ENCODE measurements at places on chromosomes 11 and 22.

- no peak for DNase-seq
Measured at GRCh38 chr11:120749395-120749794, 237.8 kb downstream of the GRIK4 start.

- DNase-seq: no peak
Measured at GRCh38 chr11:63609971-63610580, 4.2 kb downstream of the PLAAT3 start.

DNA sequence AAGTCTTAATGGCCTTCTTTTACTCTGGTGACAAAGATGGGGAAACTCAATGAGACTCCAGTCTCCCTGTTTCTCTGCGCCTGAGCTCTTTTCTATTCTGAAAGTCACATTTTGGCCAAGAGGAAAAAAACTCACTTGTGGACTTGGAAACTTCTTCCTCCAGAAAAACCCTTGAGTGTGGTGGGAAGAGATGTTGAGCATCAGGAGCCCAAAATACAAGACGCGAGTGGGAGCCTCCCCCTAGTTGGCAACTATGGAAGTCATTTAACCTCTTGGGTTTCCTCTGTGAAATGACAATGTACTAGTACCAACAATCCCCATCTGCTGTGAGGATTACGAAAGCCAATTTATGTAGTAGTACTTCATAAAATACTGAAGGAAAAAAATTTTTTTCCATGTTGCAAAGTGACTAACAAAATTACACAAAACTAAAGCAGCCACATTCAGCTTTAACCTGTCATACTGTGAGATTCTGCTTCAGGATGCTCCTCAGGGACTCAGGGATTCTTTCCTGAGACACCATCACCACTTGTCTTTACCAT is 524 bp upstream of the SLC25A17 start:
- no peak for DNase-seq

- no peak for DNase-seq
Measured at GRCh38 chr11:126519764-126520734, 164.6 kb downstream of the ST3GAL4 start.

DNA sequence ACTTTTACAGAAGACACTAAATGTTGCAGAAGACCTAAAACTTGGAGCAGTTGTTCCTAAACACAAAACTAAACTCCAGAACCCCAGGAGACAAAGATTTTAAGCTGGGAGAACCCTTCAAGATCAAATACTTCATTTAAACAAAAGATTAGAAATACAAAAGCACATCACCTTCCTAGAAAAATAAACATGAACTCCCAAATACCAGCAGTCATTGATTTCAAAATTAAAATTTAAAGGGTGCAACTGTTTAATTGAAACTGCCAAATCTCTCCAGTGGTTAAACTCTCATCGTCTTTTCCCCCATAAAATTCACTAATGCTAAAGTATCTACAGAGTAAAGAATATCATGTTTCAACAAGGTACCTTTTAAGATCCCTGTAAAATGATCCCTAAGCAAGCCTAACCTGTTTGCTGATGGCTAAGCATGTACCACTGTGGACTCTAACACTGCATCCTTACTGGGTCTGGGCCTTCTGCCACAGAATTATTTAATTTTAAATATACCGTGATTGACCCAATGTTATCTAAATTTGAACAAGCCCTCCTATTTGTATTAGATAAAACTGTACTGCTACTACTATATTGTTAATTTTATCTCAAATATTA is 53.7 kb upstream of the CCDC34 start:
- DNase-seq: no peak

DNA sequence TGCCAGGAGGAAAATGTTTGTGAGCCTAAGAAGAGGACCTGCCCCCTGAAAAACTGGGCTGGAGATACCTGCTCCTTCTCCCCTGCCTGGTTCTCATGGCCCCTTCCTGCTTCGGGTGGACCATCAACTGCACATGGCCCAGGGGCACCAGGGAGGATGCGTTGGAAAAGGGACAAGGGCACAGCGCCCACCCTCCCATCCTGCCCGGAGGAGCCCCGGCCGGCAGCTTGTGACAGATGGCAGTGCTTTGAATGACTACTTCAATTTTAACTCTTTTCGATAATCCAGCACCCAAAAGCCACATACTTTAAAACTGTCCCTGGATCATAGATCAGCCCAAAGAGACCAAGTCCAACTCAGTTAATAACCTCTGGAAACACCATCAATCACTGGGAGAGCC is 135.8 kb upstream of the NECTIN1 start:
- no peak for DNase-seq

DNA sequence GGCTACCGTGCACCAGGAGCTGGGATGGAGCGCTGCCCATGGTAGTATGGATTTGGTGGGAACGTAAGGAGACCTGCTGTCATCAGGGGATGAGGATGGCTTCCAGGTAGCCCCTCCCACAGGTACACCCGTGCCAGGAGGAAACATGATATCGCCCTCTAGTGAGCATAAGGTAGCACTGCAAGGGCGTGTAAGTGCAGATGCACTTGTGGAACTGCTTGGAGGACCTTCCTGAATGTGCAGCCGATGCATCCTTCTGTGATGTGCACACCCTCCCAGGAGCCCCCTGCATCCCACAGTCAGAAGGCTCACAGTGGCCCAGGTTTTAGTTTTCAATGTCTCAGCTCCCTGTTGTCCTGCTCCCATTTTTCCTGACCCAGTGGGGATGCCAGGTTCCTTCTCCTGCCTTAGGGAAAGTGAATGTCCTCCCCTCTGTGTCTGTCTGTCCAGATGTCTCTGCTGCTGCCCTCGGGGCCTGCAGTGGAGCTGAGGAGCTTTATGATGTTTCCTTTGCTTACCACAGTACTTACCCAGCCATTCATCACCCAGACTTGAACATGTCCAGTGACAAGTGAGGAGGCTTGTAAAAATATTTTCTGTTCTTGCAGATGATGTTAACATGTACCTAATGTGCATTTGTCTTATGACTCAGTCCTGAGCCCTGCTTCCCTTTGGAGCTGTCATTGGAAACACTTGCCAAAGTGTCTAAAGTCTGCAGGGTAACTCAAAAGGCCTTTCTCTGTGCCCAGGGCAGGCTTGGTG is 49.2 kb downstream of the DBX1 start:
- peak; percentile 48 for DNase-seq

DNA sequence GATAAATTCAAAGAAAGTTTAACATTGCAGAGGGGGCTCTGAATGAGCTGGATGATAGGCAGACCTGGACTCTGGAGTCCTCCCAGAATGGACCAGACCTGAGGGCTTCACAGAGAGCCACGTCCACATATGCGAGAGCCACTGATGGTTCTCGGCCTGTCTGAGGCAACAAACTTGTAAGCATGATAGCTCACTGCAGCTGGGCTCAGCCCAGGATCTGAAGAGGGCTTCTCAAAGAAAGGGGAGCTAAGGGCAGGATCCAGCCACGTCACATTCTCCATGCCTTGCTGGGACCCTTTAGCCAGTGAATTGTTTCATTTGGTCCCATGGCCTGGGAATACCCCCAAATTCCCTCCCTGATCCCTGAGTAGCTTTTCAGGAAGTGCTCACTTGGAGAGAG is 98.9 kb downstream of the ATXN10 start:
- no peak for DNase-seq

DNA sequence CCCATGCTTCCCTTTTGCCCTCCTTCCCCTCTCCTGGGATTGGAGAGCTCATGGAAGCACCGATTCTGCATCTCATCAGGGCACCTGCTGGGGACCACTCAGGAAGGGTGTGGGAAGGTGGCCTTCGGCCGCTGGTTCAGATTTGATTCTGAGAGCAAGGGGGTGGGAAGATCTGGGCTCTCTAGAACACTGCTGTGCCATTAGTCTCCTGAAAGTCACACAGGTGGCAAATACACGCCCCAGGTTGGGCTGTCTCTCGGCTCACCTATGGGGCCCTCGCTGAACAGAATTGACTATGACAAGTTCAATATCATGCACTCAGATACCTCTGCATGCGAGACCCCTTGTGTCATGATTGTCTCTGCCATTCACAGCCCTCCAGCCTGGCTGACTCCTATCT is 12.8 kb upstream of the APOBEC3A start:
- DNase-seq: no peak

- no peak for DNase-seq
Measured at GRCh38 chr11:34816698-34817213, 99.4 kb downstream of the APIP start.

GRCh38 chr11:61897387-61898246 is 6.3 kb upstream of the FADS3 start:
- peak; percentile 80 for DNase-seq

DNA sequence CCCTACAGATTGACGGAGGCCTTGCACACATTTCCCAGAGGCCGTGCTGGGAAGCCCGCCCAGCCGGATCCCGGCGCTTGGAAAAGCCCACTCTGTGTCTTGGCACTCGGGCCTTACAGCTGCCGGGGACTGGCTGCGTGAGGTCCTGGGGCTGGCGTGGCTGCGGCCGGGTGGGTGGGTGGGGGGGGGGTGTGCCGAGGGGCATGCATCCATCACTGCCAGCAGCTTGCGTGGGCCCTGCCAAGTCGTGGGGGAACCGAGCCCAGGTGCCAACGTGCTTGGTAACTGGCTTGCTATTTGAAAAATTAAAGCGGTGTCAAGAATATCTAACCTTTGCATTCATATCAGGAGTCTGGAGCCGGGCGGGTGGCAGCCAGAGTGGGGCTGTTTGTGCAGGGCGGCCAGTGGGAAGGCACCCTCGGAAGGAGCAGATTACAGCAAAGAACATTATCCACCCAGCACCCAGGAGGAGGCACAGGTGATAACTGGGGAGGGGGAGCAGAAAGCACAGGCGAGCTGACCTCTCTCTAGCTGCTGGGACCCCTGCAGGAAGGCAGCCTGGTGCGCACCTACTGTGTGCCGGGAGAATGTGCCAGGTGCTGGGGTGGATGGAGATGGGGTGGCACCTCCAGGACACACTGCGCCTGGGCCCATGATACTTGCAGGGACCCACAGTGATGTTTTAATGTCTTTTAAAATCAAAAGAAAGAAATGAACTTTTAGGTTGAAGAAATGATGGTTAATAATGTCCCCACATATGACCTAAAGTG is 28.5 kb upstream of the SMIM38 start:
- no peak for DNase-seq

DNA sequence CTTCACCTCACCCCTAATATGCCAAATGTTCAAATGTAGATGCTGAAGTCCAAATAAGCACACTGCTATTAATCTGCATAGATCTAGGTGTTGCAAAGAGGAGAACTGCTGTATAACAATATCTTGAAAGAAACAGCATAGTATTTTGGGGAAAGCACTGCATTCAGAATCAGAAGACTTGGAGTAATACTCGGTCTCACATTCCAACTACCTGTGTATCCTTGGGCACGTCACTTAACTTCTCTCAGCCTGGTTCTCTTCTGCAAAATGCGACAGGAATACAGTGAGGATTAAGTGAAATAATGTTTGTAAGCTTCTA is 332 bp upstream of the HMGXB4 start:
- no peak for DNase-seq

- DNase-seq: no peak
Measured at GRCh38 chr22:38750104-38750503, 5.7 kb downstream of the SUN2 start.

DNA sequence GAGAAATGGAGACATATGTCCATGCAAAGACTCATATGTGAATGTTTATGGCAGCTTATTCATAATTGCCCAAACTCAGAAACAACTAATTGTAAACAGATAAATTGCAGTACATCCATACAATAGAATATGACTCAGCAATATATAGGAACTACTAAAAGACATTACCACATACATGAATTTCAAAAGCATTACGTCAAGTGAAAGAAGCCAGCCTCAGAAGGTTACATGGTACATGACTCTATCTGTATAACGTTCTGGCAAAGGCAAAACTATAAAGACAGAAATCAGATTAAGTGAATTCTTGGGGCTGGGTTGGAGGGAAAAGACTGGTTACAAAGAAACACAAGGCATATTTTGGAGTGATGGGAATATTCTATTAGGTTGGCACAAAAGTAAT is 7.2 kb downstream of the KCTD21 start:
- no peak for DNase-seq

DNA sequence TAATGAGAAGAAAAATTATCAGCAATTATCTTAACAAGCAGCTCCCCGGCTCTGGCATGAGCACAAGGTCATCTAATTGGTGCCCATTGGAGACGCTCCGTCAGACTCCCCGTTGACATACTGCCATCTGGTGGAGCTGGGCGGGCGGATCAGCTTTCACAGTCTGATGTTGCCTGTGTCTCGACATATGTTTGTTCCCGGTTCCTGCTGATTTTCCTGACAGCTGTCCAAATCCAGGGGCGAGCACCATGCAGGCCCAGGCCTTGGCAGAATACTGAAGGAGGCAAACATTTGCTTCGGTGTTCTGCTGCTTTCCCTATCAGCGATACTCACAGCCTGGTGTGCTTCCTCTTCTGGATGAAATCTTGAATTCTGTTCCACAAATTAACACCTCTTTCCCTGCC is 43.8 kb upstream of the BARX2 start:
- peak; percentile 62 for DNase-seq

- DNase-seq: no peak
Measured at GRCh38 chr11:13664351-13664750, 4.1 kb upstream of the FAR1 start.

GRCh38 chr11:132770829-132771530 is 761.3 kb downstream of the OPCML start:
- no peak for DNase-seq

DNA sequence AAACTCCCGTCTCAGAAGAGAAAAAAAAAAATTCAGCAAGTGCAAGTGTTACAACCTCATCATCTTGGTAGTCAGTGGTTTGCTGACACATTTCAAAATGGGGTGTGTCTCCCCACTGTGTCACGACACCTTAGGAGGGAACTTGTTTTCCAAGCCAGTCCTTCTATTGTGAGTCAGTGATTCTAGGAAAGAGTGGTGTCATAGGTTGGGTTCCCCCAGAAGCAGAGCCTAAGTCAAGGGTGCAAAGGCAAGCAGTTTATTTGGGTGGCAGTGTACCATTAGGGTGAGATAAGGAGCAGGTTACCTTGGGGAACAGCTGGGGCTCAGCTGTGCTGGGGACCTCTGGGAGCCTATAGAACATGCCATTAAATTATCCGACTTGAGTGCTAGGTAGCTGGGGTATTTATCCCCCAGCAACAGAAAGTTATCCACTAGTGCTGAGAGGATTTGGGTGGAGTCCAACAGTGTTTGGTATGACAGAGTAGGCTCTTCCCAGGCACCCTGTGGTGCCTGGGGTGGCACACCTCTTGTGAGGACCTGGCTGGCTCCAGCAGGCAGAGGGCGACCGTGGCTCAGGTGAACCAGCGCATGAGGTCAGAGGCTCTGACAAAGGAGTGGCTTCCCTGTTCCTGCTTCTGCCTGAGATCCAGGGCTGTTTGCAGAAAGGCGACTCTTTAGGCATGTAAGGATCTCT is 41.7 kb downstream of the KIAA1671 start:
- no peak for DNase-seq

GRCh38 chr22:43423046-43423445 is 11.2 kb downstream of the MPPED1 start:
- DNase-seq: no peak
